Mesothelial cell of epicardium (in vitro differentiated cells): ENCODE measurements at places on chromosomes 2 and 18. TPM values are rescaled to one million over a fixed set of nuclear protein-coding genes. Genes with fewer than 3 reads are reported as not detected.

GRCh38 chr2:203582468-203582867 lies 47.4 kb upstream of the RAPH1 start:
- H3K27me3 ChIP-seq, result no peaks in the 10 kb centered on the region
- no peak for DNase-seq
- H3K27ac ChIP-seq, result no peak overlapping the region
- H3K36me3 ChIP-seq, result no peaks in the 10 kb centered on the region

DNA sequence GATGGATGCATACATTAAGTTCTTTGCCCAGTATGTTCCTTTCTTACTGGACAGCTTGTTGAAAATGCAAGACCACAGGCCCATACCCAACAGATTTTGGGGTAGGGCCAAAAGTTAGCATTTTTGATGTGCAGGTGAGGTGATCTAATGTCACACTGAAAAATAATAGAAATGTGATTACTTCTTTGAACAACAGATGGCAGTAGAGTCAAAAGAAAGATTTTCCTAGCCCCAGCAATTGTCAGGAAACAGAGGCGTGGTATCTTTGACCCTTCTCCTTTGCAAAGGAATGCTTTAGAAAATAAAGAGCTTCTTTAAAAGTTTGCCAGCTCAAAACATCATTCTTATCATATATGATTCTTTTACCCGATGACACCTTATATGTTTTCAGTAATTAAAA lies 343.6 kb upstream of the SYT4 start:
- peaks cover 11% of the 10 kb centered on the region for H3K27me3 ChIP-seq
- H3K27ac ChIP-seq, result no peak overlapping the region
- H3K36me3 ChIP-seq, result no peaks in the 10 kb centered on the region
- no peak overlapping the region for H3K4me3 ChIP-seq

DNA sequence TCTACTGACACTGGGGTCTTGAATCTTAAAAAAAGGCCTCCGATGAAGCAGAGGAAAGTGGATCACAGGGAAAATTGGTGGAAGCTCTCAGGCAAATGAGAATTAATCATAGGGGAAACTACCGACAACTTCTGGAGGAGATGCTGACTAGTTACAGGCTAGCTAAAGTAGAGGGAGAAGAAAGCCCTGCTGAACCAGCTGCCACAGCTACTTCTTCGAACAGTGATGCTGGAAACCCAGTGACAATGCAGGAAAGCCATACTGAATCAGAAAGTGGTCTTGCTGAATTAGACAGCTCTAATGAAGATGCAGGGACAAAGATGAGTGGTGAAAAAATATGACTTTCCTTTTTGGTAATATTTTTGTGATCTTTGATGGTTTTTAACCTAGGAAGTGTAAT lies 44.9 kb upstream of the SLC3A1 start:
- peaks cover 2% of the 10 kb centered on the region for H3K36me3 ChIP-seq
- H3K4me3 ChIP-seq, result no peak overlapping the region
- peaks cover 9% of the 10 kb centered on the region for H3K4me1 ChIP-seq
- H3K27me3 ChIP-seq, result no peaks in the 10 kb centered on the region
- no peak for DNase-seq

DNA sequence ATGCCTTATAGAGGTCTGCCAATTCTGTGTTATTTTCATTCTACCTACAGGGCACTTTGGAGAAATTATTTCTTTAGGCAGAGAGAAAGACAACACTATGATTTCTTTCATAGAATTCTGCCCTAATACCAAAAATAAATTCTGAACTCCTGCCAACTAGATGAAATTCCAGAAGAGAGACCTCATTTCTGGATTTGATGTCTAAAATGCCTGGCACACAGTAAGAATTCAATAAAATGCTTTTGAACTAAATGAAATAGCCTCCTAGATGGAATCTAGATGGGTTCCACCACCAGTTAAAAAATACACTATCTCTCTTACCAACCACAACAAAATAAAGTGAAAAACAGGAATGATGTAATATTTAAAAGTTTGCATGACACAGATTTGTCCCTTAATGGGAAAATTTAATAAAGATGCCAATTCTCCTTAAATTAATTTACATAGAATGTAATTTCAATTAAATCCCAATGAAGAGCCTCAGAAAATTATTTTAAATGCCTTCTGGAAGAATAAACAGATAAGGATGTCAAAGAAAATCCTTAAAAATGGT lies 75.0 kb downstream of the OSBPL1A start:
- peaks cover 10% of the 10 kb centered on the region for H3K36me3 ChIP-seq
- no peak overlapping the region for H3K4me3 ChIP-seq
- no peaks in the 10 kb centered on the region for H3K27me3 ChIP-seq
- peak overlapping the region; percentile 9 for H3K27ac ChIP-seq
- peaks cover 26% of the 10 kb centered on the region for H3K4me1 ChIP-seq
- DNase-seq, result no peak

Gene GALNT14
- 1.7 to 2.8 TPM (median 2.2 TPM) in 3 replicates for total RNA-seq

Gene CPO
- 0.18 TPM in 1 of 3 replicates, not detected in the others for total RNA-seq

Gene CFAP221
- 3.5 to 4.6 TPM (median 4.5 TPM) in 3 replicates for total RNA-seq

DNA sequence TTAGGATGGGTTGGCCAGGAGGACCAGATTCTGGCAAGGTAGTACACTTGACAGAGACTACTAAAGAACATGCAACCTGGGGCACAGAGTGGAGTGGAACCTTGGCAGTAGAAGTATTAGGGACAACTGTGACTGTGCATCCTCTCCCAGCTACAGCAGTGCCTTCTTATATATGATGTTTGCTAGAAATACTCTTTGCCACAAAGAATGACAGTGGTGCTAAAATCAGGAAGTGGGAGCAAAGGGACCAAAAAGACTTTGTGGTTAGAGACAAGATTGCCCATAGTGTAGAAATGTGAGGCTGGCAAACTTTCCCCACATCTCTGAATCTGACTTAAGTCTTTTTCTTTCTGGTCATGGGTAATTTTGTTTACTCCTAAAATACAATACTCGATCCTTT lies 9.4 kb upstream of the SLC38A11 start:
- no peak overlapping the region for H3K4me3 ChIP-seq
- H3K27me3 ChIP-seq, result no peaks in the 10 kb centered on the region
- H3K4me1 ChIP-seq, result peaks cover 9% of the 10 kb centered on the region
- H3K36me3 ChIP-seq, result no peaks in the 10 kb centered on the region
- DNase-seq, result no peak

- H3K27me3 ChIP-seq, result peaks cover 19% of the 10 kb centered on the region
- no peak overlapping the region for H3K27ac ChIP-seq
- peaks cover 6% of the 10 kb centered on the region for H3K4me1 ChIP-seq
- no peaks in the 10 kb centered on the region for H3K36me3 ChIP-seq
Measured at GRCh38 chr2:240987588-240987987, 10.8 kb upstream of the SNED1 start.

DNA sequence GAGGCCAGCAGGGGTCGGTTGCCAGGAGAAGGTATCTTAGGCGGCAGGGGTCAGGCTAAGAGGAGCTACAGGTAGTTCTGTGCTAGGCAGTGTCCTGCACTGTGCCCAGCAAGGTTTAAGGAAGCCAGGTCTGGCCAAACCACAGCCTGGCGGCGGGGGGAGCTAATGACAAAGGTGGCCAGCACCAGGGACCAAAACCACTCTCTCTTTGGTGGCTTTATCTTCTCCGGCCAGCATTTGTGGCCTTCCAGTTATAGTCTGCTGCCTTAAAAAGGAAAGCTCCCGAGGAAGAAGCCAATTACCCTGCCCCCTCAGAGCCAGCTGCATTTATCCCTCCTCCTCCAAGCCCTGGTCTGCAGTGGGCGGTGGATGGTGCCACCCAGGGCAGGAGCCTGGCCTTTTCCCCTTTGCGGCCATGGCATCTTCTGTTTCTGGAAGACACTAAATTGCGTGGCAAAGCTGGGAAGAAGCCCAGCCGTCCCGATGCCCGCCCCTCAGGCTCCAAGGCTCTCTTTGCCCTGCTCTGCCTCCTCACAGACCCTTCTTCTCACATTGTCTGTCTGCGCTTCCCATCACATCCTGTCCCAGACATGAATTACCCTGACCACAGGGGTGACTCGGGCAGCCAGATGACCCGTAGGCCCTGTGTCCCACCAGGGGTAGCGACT lies 94.6 kb downstream of the EN1 start:
- H3K4me3 ChIP-seq, result no peak overlapping the region
- H3K27ac ChIP-seq, result no peak overlapping the region
- H3K36me3 ChIP-seq, result no peaks in the 10 kb centered on the region
- peaks cover 2% of the 10 kb centered on the region for H3K27me3 ChIP-seq

DNA sequence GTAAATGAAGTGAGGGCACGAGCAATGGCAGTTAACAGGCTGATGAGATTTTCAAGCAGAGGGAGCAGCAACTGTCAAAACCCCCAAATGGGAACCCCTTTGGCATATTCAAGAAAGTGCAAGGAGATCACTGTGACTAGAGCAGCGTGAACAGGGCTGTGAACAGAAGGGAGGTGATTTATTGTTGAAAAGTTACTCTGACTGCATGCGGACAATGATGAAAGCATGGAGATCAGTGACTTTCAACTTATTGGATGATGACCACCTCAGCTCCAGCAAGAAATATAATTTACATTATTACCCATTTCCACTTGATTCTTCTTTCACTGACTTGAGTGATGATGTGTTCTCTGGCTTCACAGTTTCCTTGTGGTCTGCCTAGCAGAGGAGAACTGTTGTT lies 187.8 kb upstream of the BOD1L2 start:
- no peak overlapping the region for H3K4me3 ChIP-seq
- no peaks in the 10 kb centered on the region for H3K36me3 ChIP-seq
- H3K27ac ChIP-seq, result no peak overlapping the region
- no peaks in the 10 kb centered on the region for H3K4me1 ChIP-seq

- H3K36me3 ChIP-seq, result no peaks in the 10 kb centered on the region
- H3K4me1 ChIP-seq, result peaks cover 57% of the 10 kb centered on the region
Measured at GRCh38 chr2:15670981-15671380, 79.3 kb downstream of the DDX1 start.

- H3K4me1 ChIP-seq, result peaks cover 30% of the 10 kb centered on the region
- H3K36me3 ChIP-seq, result no peaks in the 10 kb centered on the region
- DNase-seq, result no peak
- no peaks in the 10 kb centered on the region for H3K27me3 ChIP-seq
- H3K27ac ChIP-seq, result peak overlapping the region; percentile 50
- no peak overlapping the region for H3K4me3 ChIP-seq
Measured at GRCh38 chr2:164937864-164938401, 17.4 kb downstream of the SLC38A11 start.

DNA sequence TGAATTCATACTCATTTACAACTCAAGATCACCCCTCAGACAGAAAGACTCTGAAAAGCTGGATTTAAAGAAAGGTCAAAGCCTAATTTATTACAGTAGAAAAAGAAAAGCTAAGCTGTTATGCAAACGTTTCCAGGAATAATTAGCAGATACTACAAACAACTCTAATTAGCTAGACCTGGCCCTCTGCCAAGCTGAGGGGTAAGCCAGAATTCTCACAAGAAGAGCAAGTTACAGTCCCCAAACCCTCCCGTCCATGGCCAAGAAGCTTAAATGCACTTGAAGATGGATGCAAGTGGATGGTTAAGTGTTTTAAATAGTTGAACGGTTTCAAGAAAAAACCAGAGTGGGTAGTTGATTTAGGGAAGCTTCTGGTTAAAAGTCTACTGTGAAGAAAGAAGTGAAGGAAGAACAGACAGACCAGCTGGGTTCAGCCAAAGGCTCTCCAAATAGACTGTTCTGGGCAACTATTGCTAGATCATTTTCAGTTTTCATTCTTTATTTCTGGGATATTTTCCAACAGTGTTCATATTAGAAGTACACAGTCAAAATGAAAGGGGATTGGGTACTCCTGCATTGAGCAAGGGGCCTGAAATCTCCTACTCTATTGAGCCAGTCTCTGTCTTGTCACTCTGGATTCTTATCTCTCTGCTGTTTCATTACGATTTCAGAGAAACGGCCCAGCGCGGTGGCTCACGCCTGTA lies 4.8 kb downstream of the LMAN2L start:
- peaks cover 27% of the 10 kb centered on the region for H3K4me1 ChIP-seq
- H3K27me3 ChIP-seq, result no peaks in the 10 kb centered on the region
- DNase-seq, result no peak
- no peak overlapping the region for H3K4me3 ChIP-seq
- peaks cover 31% of the 10 kb centered on the region for H3K36me3 ChIP-seq

GRCh38 chr18:33814546-33814945 lies 236.5 kb downstream of the ASXL3 start:
- H3K27me3 ChIP-seq, result no peaks in the 10 kb centered on the region
- H3K4me1 ChIP-seq, result no peaks in the 10 kb centered on the region
- no peaks in the 10 kb centered on the region for H3K36me3 ChIP-seq
- H3K27ac ChIP-seq, result no peak overlapping the region

DNA sequence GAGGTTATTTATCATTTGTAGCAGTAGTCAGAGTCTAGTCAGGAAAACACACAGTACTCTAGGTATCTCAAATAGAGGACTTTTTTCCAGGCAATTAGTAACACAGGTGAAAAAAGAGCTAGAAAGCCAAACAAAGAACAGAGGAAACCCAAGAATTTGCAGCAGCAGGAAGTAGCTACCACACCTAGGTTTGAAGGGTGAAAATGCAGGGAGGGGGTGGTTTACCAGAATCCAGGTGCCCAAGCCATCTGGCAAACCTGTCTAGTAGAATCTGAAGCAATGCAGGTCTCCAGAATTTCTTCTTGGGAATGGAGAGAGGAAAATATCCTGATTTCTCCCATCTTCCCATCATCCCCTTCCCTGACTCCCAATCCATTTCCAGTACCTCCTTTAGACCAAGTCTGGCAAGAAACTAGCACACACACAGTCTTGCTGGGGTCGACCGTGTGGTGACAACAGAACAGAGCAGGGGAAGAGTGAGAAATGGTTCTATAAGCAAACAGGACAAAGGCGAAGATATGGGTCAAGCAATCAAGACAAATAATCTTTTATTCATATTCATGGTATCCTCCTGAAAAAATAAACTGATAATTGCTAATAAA lies 231.9 kb upstream of the MMADHC start:
- DNase-seq, result no peak
- H3K36me3 ChIP-seq, result peaks cover 3% of the 10 kb centered on the region
- H3K27ac ChIP-seq, result no peak overlapping the region
- no peaks in the 10 kb centered on the region for H3K27me3 ChIP-seq
- H3K4me1 ChIP-seq, result peaks cover 37% of the 10 kb centered on the region
- no peak overlapping the region for H3K4me3 ChIP-seq

Gene PIEZO2
- 36.7 to 43.7 TPM (median 40.9 TPM) in 3 replicates for total RNA-seq

Gene TIA1
- total RNA-seq, result 411 to 439 TPM (median 428 TPM) in 3 replicates

GRCh38 chr2:198874472-198874858 lies 583.3 kb downstream of the SATB2 start:
- DNase-seq, result no peak
- H3K27me3 ChIP-seq, result peaks cover 2% of the 10 kb centered on the region
- H3K4me3 ChIP-seq, result no peak overlapping the region
- no peak overlapping the region for H3K27ac ChIP-seq

Gene HSPE1
- total RNA-seq, result 91.8 to 102 TPM (median 96.4 TPM) in 3 replicates

GRCh38 chr18:30679285-30679930 lies 363.1 kb downstream of the DSC3 start:
- no peaks in the 10 kb centered on the region for H3K36me3 ChIP-seq
- no peaks in the 10 kb centered on the region for H3K27me3 ChIP-seq
- H3K4me3 ChIP-seq, result no peak overlapping the region
- H3K4me1 ChIP-seq, result peaks cover 16% of the 10 kb centered on the region
- H3K27ac ChIP-seq, result no peak overlapping the region
- no peak for DNase-seq
